ENCODE measurements at places on chromosomes 5 and 9. TPM values are rescaled to one million over a fixed set of nuclear protein-coding genes. Genes with fewer than 3 reads are reported as not detected.

GRCh38 chr5:59725392-59725767, 168.1 kb downstream of the PDE4D start:
- no peaks in the 10 kb centered on the region for H3K27me3 ChIP-seq
- no peak for DNase-seq
- no peaks in the 10 kb centered on the region for H3K36me3 ChIP-seq

GRCh38 chr5:19554524-19554923, 433.5 kb downstream of the CDH18 start:
- no peak overlapping the region for H3K27ac ChIP-seq
- no peak overlapping the region for H3K4me3 ChIP-seq
- no peaks in the 10 kb centered on the region for H3K27me3 ChIP-seq
- DNase-seq: no peak
- no peaks in the 10 kb centered on the region for H3K4me1 ChIP-seq

DNA sequence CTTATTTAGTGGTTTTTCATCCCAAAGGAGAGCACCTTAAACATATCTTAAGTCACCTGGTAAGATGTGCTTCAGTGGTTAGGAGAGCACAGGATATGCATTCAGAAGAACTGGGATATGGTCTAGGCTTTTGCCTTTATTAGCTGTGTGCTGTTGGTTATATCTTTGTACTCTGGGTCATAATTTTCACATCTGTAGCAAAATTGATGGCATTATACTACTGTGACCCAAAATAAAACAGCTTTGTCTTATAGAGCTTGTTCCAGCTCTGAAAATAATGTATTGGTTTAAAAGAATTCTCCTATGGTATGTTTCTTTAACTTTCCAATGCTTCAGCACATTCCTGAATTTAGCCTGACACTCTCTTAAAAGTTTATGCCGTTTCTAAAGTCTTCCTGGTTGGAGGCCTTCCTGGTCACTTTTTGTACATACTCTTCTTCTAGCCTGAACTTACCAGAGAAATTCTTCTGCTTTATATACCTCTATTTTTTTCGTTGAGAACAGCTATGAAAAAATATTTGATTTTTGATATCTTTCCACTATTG, 337.1 kb upstream of the MPDZ start:
- DNase-seq: no peak
- H3K4me3 ChIP-seq: no peak overlapping the region
- H3K4me1 ChIP-seq: no peaks in the 10 kb centered on the region
- H3K27ac ChIP-seq: no peak overlapping the region

- H3K4me3 ChIP-seq: no peak overlapping the region
- H3K4me1 ChIP-seq: peaks cover 6% of the 10 kb centered on the region
- H3K27me3 ChIP-seq: no peaks in the 10 kb centered on the region
- H3K27ac ChIP-seq: no peak overlapping the region
- peaks cover 18% of the 10 kb centered on the region for H3K36me3 ChIP-seq
Measured at GRCh38 chr5:6737043-6737941, 24.1 kb downstream of the TENT4A start.

DNA sequence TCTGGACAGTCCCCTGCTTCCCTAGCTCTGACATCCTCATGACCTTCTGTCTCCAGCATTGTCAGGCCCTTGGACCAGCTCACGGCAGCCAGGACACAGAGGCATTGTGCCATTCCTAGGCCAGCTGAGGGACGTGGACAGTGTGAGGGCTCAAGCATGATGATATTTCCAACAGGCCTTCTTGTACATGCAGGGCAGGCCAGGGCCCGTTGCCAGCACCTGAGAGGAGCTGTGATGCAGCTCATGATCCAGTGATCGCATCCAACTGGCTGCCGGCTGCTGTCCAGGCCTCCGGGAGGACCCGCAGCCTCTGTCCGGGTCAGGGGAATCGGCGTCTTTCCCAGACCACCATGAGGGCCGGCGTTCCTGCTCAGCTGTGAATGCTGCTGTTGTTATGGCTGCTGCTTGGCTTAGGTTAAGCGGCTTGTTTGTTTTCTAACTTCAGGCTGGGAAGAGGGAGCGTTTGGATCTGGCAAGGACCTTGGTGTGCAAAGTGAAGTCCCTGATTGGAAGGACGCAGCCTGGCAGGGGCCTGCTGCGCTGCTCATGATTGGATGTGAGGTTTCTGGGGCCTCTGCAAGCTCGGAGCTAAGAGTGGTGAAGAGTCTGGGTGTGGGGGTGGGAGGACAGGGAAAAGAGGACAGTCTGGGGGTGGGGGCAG, 53.8 kb downstream of the PDZD2 start:
- H3K27ac ChIP-seq: no peak overlapping the region
- DNase-seq: no peak

DNA sequence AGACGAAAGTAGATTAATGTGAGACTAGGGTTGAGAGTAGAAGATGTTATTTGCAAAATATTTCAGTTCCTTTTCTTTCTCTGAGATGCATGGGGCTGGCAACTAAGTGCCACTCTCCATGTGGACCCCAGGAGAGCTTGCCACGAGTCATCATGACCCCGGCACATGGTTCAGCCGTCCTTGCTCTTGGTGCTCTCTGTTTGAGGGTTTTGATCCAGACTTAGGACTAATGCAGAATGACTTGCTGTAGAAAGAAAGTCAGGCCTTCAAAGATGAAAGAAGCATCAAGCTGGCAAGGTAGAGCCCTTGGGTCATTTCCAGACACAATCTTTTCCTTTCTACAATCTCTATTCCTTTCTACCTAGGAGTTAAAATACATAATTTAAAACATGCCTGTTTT, 84.7 kb downstream of the RASGRF2 start:
- H3K4me1 ChIP-seq: no peaks in the 10 kb centered on the region
- H3K27me3 ChIP-seq: no peaks in the 10 kb centered on the region
- H3K27ac ChIP-seq: no peak overlapping the region
- no peak for DNase-seq

- H3K27me3 ChIP-seq: peaks cover 3% of the 10 kb centered on the region
- H3K27ac ChIP-seq: no peak overlapping the region
- H3K36me3 ChIP-seq: no peaks in the 10 kb centered on the region
- no peak overlapping the region for H3K4me3 ChIP-seq
- H3K4me1 ChIP-seq: no peaks in the 10 kb centered on the region
- no peak for DNase-seq
Measured at GRCh38 chr9:72371151-72371550, 6.1 kb upstream of the ZFAND5 start.

- DNase-seq: no peak
- H3K4me1 ChIP-seq: peaks cover 9% of the 10 kb centered on the region
- no peak overlapping the region for H3K27ac ChIP-seq
- H3K27me3 ChIP-seq: peaks cover 3% of the 10 kb centered on the region
- no peaks in the 10 kb centered on the region for H3K36me3 ChIP-seq
- H3K4me3 ChIP-seq: no peak overlapping the region
Measured at GRCh38 chr9:97571664-97572063, 61.5 kb downstream of the TSTD2 start.

GRCh38 chr9:95188459-95188858, 129.1 kb downstream of the FANCC start:
- H3K27ac ChIP-seq: no peak overlapping the region
- DNase-seq: no peak
- H3K36me3 ChIP-seq: no peaks in the 10 kb centered on the region
- no peak overlapping the region for H3K4me3 ChIP-seq

DNA sequence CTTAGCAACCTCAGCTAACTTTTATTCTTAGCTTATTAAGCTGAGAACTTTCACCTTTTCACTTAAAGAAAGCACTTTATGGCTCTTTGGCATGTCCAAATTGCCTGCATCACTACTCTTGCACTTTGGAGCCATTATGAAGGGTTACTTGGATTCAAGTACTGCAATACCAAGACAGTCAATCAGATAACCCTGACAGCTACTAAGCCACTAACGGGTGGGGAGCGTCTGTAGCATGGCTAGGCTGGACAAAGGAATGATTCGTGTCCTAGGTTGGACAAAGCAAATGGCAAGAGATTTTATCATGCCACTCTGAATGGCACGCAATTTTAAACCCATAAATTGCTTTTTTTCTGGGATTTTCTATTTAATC, 39.6 kb downstream of the TRPM6 start:
- DNase-seq: no peak
- H3K4me1 ChIP-seq: no peaks in the 10 kb centered on the region
- no peak overlapping the region for H3K27ac ChIP-seq
- peaks cover 5% of the 10 kb centered on the region for H3K27me3 ChIP-seq

DNA sequence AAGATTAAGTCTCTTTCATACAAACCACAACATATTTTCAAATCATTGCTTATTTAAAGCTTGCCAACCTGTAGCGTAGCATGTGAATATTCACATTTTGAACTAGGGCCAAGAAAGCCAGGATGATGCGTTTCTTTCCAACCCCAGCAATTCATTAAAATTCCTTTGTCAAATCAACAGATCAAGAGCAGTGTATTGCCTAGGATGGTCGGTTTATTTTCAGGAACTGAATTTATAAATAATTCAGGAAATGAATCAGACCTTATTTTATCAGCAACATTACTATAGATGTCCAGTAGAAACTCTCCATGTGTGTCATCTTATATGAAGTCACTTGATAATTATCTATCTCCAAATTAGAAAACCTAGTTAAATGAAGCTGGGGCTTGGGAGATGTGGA, 13.2 kb upstream of the AUH start:
- H3K4me3 ChIP-seq: no peak overlapping the region
- no peaks in the 10 kb centered on the region for H3K36me3 ChIP-seq
- no peak for DNase-seq
- no peaks in the 10 kb centered on the region for H3K4me1 ChIP-seq

- no peak overlapping the region for H3K27ac ChIP-seq
- no peaks in the 10 kb centered on the region for H3K27me3 ChIP-seq
- no peaks in the 10 kb centered on the region for H3K36me3 ChIP-seq
- no peak overlapping the region for H3K4me3 ChIP-seq
- H3K4me1 ChIP-seq: no peaks in the 10 kb centered on the region
Measured at GRCh38 chr9:73219985-73220626, 68.4 kb downstream of the ANXA1 start.

GRCh38 chr5:156411185-156411613, 84.2 kb downstream of the SGCD start:
- H3K4me1 ChIP-seq: no peaks in the 10 kb centered on the region
- no peaks in the 10 kb centered on the region for H3K36me3 ChIP-seq
- H3K27ac ChIP-seq: no peak overlapping the region
- no peak for DNase-seq

DNA sequence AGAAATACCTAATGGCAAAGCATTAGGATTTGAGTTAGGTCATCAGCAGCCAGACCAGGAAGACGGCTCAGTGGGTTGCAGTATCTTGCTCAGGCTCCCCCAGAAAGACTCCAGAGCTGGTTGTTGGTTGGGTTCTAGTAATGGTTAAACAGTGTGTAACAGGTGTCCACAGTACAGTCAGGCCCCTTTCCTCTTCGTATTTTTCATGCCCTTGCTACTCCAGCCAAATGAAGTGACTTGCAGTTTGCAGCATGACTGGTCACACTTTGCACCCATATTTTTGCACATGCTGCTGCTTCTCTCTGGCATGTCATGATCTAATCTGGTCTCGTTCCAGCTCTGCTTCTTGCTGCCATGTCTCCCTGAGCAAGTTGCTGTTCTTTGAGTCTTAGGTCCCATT, 60.6 kb upstream of the TRPC7 start:
- no peaks in the 10 kb centered on the region for H3K36me3 ChIP-seq
- no peaks in the 10 kb centered on the region for H3K27me3 ChIP-seq
- DNase-seq: no peak
- H3K4me3 ChIP-seq: no peak overlapping the region
- no peaks in the 10 kb centered on the region for H3K4me1 ChIP-seq

DNA sequence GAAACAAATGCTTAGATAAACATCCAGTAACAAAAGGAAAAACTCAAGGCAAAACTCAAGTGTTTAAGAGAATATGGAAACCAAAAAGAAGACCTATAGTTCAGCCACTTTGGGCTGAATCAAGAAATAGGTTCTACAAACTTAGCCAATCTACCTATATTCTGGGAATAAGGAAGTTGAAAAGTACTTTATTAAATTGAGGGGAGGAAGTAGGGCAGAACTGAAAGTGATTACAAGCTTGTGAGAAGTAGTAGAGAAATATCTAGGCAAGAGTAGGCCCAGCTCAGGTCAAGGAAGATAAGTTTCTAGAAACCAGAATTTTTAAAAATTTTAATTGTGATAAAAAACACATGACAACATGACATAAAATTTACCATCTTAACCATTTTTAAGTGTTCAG, 384.8 kb upstream of the PCSK5 start:
- H3K36me3 ChIP-seq: no peaks in the 10 kb centered on the region
- H3K4me3 ChIP-seq: no peak overlapping the region
- H3K27me3 ChIP-seq: no peaks in the 10 kb centered on the region
- H3K27ac ChIP-seq: no peak overlapping the region

DNA sequence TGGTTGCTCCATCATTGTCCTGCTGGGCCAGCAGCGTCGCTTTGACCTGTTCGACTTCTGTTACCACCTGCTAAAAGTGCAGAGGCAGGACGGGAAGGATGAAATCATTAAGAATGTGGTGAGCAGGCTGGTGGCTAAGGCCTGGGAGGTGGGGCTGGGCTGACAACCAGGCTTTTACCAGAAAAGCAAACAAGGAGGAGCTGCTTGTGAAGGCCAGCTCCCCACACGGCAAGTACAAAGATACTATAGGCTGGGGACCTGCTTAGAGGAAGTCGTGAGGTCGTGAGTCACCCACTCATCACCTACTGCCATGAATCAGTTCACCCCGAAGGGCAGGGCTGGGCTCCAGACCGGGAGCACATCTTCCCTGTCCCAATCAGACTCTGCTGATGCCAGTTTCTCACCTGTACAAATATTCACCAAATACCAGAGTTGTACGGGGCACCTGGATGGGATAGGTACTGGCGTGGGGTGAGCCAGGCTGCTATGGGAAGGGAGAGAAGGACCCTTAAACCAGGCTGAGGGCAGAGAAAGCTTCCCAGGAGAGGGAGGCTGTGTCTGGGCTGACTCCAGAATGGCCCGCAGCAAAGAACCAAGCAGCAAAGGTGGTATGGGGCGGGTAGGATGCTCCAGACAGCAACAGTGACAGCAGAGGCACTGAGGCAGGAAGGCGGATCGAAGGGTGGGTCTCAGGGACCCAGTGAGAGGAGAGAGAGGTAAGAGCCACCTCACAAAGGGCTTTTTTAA, 69.3 kb upstream of the NIPAL4 start:
- H3K27ac ChIP-seq: peak overlapping the region; percentile 84
- no peaks in the 10 kb centered on the region for H3K4me1 ChIP-seq
- no peak overlapping the region for H3K4me3 ChIP-seq
- DNase-seq: peak; percentile 16
- no peaks in the 10 kb centered on the region for H3K27me3 ChIP-seq

GRCh38 chr9:114945616-114946412, 15.4 kb upstream of the TNFSF8 start:
- H3K36me3 ChIP-seq: no peaks in the 10 kb centered on the region
- no peaks in the 10 kb centered on the region for H3K4me1 ChIP-seq
- DNase-seq: no peak

Gene PCDHB16
- total RNA-seq: not detected

Gene SLC6A3
- total RNA-seq: not detected

Gene LCN1
- total RNA-seq: not detected

Gene GRXCR2
- not detected for total RNA-seq

Gene SLCO4C1
- total RNA-seq: 0.43 TPM

Gene RNF130
- 16.5 TPM for total RNA-seq

Gene NSG2
- total RNA-seq: not detected

Gene PCDHGA10
- total RNA-seq: 0.10 TPM

Gene SLC6A7
- not detected for total RNA-seq

Gene TMEM215
- not detected for total RNA-seq

Gene ZDHHC11
- 13.0 TPM for total RNA-seq

Gene STPG3
- total RNA-seq: 0.54 TPM

Gene JAKMIP2
- 1.8 TPM for total RNA-seq

Gene PHF24
- total RNA-seq: not detected

Data from T-cell (primary cell).